ENCODE measurements at places on chromosomes 2 and 18. TPM values are rescaled to one million over a fixed set of nuclear protein-coding genes. Genes with fewer than 3 reads are reported as not detected.
A peak's percentile ranks its signal among the peaks of the same experiment; 100 is the strongest.

- H3K4me3 ChIP-seq: no peak overlapping the region
- H3K27ac ChIP-seq: no peak overlapping the region
- no peaks in the 10 kb centered on the region for H3K27me3 ChIP-seq
- no peaks in the 10 kb centered on the region for H3K36me3 ChIP-seq
These were observed 112.3 kb downstream of the FHOD3 start for GRCh38 chr18:36409779-36410178.

GRCh38 chr2:45380131-45380836 lies 230.8 kb downstream of the SRBD1 start:
- no peaks in the 10 kb centered on the region for H3K36me3 ChIP-seq
- H3K4me1 ChIP-seq: peaks cover 31% of the 10 kb centered on the region
- no peaks in the 10 kb centered on the region for H3K27me3 ChIP-seq
- H3K4me3 ChIP-seq: no peak overlapping the region
- H3K27ac ChIP-seq: peak overlapping the region; percentile 72
- DNase-seq: peak; percentile 57

GRCh38 chr2:237134321-237135230 lies 48.9 kb downstream of the COPS8 start:
- no peak for DNase-seq
- no peak overlapping the region for H3K27ac ChIP-seq
- H3K4me1 ChIP-seq: no peaks in the 10 kb centered on the region
- no peaks in the 10 kb centered on the region for H3K27me3 ChIP-seq
- H3K36me3 ChIP-seq: no peaks in the 10 kb centered on the region
- H3K4me3 ChIP-seq: no peak overlapping the region

Gene KCNE4
- not detected for total RNA-seq

Gene MC5R
- total RNA-seq: not detected

Gene CACNB4
- total RNA-seq: 0.30 TPM
